ENCODE measurements at places on chromosomes 7 and 10.
A peak's percentile ranks its signal among the peaks of the same experiment; 100 is the strongest.

DNA sequence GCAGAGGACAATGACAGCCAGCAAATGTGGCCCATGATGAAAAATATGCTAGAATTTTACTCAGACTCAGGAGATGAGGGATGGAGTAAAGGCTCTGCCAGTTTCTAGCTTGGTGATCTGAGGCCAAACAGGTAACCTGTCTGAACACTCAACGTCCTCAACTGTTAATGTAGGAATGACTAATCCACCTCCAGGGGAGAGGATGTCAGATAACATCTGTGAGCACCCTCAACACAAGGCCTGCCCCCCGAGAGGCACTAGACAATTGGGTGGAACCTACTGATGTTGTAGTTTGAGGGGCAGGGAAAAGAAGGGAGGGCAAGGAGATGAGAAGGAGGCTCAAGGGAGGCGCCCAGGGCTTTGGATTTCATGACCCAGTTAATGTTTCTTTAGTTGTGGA is 445.1 kb downstream of the PLXNA4 start:
- no peak for DNase-seq

GRCh38 chr10:126387041-126387921 is 996 bp downstream of the ADAM12 start:
- DNase-seq: peak; percentile 68

- DNase-seq: peak; percentile 62
Observed at GRCh38 chr7:33904681-33905388, 504 bp upstream of the BMPER start.

DNA sequence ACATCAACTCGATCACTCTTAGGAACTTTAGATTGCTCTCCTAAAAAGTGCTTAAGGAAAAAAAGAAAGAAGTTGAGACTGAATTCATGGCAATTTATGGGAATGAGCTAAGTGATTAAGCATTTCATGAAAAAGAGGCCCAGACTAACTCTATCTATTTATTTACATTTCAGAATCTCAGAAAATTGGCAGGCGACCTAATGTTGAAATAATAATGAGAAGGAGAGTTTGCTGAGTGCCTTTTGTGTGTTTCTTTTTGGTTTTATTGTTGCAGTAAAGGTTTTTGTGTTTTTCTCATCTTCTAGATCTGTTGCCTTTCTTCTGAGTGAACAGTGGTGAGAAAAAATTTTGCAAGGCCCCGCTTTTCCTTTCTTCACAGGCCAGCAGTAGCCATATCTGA is 3.8 kb downstream of the GRK5 start:
- DNase-seq: no peak

- no peak for DNase-seq
Observed at GRCh38 chr10:28687683-28688001, 10.3 kb downstream of the BAMBI start.

DNA sequence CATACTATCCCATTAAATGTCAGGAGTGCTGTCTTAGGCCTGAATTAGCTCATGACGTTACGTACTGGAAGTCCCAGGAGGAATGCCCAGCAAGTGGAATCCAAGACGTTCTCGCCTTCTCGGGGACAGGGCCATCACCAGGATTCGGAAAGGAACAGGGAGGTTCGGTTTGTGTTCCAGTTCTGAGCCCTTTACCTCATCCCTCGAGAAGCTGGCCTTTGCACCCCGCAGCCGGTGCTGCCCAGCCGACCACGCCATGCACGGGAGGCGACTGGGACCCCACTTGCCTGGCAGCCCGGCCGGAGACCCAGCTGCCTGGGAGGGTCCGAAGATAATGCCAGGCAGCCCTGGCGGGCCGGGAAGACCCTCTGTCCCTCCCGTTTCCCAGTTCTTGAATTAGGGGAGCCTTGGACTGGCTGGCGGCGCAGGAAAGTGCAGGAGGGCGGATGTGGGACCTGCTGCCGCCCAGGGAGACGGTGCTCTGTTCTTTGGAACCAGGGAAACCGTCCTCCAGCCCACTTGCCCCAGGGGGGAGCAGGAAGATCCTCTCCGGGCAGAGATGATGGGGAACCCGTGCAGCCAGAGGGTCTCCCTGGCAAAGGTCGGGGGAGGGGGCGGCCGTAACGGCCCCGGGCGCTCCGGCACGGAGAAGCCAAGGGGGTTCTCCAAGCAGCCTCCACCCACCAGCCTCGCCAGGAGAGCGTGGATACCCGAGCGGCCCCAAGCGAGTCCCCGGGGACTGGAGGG is 671 bp upstream of the CHST3 start:
- no peak for DNase-seq

DNA sequence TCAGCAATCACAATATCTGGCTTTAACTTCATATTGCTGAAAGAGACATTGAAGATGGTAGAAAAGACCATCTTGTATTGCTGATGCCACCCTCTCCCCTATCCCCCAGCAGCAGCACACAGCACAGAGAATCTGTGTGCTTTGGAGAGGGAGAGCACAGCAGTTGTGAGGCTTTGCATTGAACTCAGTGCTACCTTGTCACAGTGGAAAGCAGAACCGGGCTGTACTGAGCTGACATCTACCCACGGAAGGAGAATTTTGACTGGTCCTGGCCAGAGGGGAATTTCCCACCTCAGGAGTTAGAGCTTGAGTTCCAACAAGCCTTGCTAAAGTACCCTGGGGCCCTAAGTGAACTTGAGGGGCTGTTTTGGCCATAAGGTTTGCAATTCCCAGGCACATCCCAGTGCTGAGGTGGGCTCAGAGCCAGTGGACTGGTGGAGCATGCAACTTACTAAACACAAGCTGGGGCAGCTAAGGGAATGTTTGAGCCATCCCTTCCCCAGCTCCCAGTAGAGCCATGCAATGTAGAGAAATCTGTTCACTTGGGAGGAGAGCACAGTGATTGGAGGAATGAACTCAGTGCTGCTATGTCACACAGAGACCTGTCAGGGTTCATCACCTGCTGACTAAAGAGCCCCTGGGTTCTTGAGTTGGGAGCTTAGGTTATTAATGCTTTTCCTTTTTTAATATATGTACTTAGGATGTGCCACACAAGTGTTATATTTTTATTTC is 62.1 kb downstream of the OR13A1 start:
- DNase-seq: no peak

GRCh38 chr7:29858191-29858951 is 52.1 kb downstream of the WIPF3 start:
- no peak for DNase-seq

DNA sequence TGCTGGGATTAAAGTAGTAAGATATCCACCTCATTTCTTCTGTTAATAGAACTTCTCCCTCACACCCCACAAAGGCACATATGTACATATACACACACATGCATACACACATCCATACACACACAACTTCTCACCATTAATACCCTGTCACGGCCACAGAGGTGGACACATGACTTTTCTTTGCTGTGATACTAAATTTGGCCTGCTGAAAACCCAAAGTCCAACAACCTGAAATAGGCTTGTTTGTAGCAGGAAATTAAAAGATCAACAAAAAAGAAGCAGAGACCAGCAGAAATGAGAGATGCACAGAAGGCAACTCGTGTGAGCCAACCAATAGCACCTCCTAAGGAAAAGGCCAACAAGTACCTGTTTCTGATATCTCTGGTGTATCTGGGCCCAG is 128.7 kb upstream of the PCGF5 start:
- DNase-seq: no peak

GRCh38 chr7:51310131-51310583 is 6.5 kb downstream of the COBL start:
- no peak for DNase-seq

DNA sequence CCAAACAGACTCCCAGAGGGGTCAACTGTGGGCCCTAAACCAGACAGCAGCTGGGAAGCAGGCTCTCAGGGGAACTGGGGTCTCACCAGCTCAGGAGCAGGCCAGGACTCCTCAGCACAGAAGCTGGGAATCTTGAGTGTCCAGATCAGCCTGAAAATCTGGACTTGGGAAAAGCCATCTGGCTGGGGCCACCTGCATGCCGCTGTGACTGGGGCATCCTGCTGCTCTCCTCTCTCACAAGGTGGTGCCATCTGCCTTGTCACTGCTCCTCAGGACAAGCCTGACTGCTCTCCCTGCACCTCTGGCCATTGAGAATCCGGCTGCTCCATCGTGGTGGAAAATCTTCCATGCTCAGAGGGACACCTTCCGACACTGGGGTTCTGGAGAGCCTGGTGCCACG is 141.4 kb downstream of the PLPP4 start:
- DNase-seq: no peak

GRCh38 chr7:116229366-116229765 is 19.0 kb downstream of the TES start:
- no peak for DNase-seq

GRCh38 chr7:102454468-102454867 is 10.2 kb downstream of the ALKBH4 start:
- DNase-seq: no peak

GRCh38 chr7:83731154-83731553 is 82.2 kb upstream of the SEMA3E start:
- DNase-seq: no peak

DNA sequence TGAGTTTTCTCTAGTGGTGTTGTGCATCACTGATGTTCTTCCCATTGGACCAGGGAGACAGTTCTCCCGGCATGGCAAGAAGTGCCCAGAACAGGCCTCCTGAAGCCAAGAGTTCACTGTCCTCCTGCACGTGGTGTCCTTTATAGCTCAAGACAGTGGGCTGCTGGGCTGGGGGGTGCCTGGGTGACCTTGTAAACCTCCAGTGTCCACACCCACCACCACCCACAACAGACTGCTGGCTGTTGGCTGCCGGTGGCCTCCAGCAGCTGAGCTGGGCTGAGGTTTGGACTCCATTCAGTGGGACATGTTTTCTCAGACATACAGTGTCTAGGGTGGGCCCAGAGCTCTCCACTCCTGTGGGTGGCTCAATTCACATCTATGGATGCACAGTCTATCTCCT is 42.2 kb downstream of the HK1 start:
- no peak for DNase-seq

GRCh38 chr10:35400595-35401268 is 64.4 kb downstream of the CCNY start:
- DNase-seq: no peak

GRCh38 chr7:116045532-116045931 is 15.0 kb upstream of the TFEC start:
- no peak for DNase-seq

DNA sequence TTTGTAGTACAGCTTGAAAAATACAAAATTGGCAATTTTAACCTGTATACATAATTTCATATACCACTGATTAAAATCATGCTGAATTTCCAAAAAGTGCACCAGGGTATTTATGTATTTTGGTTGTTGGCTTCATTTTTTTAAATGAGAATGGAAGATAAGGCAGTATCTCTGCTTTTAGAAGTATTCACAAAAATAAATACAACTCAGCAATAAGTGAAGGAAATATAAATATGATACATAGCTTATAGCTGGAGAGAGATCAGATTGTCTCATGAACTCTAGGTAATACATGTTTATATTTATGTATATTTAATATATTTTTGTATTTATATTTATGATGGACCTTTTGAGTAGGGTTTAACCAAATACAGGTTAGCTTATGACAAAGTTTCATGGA is 81.0 kb downstream of the KMT2E start:
- DNase-seq: no peak

Data from activated CD8-positive, alpha-beta memory T cell treated with anti-CD3 and anti-CD28 coated beads, Interleukin-2, amount 50 U/mL, for 48 hours (primary cell).